ENCODE measurements at places on chromosomes 13 and 19. TPM values are rescaled to one million over a fixed set of nuclear protein-coding genes. Genes with fewer than 3 reads are reported as not detected.

The RAB11B gene
- 16.5 TPM for total RNA-seq

- DNase-seq = no peak
Observed at GRCh38 chr19:4378886-4379285, 21.5 kb downstream of the SH3GL1 start.

The CEACAM20 gene
- total RNA-seq = not detected

The PDX1 gene
- total RNA-seq = not detected

The ZNF628 gene
- total RNA-seq = 13.9 TPM

DNA sequence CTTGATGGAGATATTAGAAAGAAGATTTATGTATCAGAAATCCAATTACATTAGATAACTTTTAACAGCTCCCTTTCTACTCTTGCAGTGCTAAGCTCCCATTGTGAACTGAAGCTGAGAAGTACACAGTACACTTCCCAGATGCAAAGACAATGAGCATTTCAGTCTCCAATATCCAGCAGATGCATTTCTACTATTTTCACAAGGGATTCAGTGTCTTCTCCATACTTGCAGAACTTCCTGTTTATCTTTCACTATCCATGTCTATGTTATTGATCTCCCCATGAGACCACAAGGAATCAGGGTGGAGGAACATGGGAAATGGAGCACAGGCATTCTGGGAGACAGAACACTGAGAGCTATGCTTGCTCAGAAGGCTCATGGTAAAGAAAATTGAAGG lies 207.5 kb downstream of the ENOX1 start:
- DNase-seq = no peak

The IGFL1 gene
- total RNA-seq = not detected

The PTPRH gene
- total RNA-seq = 0.79 TPM

DNA sequence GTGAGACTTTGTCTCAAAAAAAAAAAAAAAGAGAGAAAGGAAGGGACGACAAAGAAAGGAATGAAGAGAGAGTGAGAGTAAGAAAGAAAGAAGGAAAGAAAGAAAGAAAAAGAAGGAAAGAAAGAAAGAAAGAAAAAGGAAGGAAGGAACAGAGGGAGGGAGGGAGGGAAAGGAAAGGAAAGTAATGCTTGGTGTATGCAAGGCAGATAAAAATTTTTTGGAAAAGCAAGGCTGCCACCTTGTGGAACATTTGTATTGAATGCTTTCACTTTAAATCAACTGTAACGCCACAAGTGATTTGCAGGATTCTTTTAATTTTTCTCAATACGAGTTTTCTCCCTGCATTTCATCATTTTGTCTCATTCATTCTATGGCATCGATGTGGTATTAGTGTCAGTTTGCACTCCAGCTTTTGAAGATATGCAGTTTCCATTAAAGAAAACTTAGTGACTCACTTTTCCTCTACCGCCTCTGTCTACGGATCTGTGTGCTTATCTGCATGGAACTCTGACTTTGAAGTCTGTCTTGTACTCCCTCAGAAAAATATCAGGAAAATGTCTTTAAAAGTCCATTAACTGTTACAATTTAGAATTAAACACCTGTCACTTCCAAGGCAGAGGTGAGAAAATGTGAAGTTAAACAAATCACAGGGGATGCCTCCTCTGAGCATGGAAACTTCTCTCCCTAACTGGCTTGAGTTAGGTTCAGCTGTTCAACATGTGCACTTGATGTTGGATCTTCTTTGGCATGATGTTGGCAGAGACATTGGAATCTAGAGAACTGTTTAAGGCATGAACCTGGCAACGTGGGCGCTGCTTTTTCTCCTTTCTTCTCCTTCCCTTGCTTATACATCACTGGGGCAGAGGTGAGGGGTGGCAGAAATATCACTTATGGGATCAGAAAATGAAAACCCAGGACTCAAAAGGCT lies 20.0 kb upstream of the ZDHHC20 start:
- peak; percentile 72 for DNase-seq

DNA sequence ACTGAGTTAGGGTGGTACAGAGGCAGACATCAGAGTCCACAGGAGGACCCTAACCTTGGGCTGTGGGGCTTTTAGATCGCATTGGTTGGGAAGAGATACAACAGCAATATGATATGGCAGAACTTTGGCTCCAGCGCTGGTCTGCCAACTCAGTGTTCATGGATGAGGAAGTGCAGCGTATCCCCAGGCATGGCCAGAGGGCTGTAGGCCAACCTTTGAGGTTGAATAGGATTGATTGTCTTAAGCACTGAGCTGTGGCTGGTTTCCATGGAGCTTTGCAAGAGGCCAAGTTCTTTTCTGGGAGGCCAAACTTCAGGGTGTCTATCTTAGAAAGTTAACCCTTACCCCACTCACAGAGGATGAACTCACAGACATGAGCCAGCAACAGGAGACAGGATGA lies 144.1 kb upstream of the TMTC4 start:
- DNase-seq = peak; percentile 3

DNA sequence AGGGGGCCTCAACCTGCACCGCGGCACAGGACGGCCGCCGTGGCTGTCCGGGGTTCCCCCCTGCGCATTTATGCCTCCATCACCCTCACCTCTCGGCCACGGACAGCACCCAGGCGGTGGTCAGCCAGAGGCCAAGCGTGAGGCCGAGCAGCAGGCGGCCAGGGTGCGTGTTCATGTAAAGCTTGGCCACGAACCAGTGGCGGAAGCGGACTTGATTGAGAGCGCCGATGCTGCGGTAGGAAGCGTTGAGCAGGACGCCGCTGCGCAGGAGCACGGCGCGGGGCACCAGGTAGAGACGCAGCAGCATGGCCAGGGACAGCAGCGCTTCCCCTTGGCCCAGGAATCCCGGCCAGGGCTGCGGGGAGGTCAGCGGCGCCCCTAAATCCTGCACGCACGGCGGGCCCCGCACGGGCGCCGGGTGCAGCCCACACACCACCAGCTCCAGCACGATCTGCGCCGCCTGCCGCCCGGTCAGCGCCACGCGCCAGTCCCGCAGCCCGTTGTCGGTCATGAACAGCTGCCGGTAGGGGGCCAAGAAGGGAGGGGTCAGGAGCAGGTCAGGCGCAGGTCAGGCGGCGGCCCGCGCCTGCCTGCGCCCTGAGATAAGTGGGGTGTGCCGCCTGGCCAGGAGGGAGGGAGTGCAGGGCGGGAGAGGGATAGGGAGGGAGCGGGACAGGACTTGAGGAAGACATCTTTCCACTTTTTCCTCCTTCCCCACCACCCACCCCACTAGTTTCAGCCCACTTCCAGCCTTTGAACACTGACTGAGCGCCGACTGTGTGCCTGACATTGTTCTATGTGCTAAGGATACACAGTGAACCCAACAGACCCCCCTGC lies 6.5 kb downstream of the KCNN4 start:
- no peak for DNase-seq

- DNase-seq = peak; percentile 59
Observed at GRCh38 chr19:2027361-2027760, 11.8 kb upstream of the BTBD2 start.

The DPF1 gene
- 8.3 TPM for total RNA-seq

The GJB2 gene
- total RNA-seq = not detected

GRCh38 chr13:104534847-104535246 lies 1468.6 kb upstream of the SLC10A2 start:
- DNase-seq = peak; percentile 6

The ALOX5AP gene
- 0.52 TPM for total RNA-seq

The IGSF23 gene
- 0.22 TPM for total RNA-seq

GRCh38 chr19:4058693-4059452 lies 7.8 kb downstream of the ZBTB7A start:
- no peak for DNase-seq

- DNase-seq = peak; percentile 51
Observed at GRCh38 chr19:39845584-39845932, 621 bp downstream of the FBL start.

GRCh38 chr13:41345165-41345913 lies 34.3 kb downstream of the NAA16 start:
- no peak for DNase-seq

The OR7A5 gene
- not detected for total RNA-seq

GRCh38 chr19:58350001-58350861 lies 3.1 kb downstream of the A1BG start:
- no peak for DNase-seq

GRCh38 chr13:108267347-108267746 lies 2.2 kb upstream of the TNFSF13B start:
- no peak for DNase-seq

The IRS2 gene
- total RNA-seq = 0.42 TPM

DNA sequence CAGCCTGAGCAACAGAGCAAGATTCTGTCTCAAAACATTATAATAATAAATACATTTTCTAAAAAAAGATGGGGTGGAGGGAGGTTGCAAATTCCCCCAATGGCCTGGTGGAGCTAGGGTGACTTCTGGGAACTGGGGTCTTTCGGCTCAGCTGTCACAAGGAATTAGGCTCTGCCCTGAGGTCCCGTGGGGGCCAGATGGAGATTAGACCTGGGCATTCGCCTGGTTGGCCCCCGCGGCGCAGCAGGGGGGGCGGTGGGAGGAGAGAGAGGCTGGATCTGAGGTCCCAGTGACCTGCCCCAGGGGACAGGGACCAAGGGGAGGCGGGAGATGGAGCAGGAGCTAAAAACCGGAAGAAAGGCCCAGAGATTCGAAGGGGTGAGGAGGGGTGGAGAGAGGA lies 14.8 kb downstream of the FUT6 start:
- DNase-seq = no peak

The ZNF283 gene
- total RNA-seq = 5.6 TPM

GRCh38 chr13:106522112-106522705 lies 13.3 kb downstream of the EFNB2 start:
- DNase-seq = no peak

The YJEFN3 gene
- 0.12 TPM for total RNA-seq

The GARIN5A gene
- 1.1 TPM for total RNA-seq

DNA sequence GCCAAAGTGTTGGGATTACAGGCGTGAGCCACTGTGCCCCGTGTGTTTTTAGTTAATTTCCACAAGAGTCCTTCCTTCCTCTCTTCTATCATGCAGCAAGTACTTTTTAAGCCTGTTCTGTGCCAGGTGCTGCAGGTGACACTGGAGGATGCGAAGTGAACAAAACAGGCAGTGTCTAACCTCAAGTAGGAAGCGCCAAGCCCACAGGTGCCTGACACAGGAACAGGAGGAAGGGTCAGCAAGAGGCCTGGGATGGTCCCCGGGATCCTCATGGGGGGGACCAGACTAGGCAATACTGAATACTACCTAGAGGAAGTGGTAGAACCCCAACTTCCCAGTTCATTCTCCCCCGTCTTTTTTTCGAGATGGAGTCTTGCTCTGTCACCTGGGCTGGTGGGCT lies 1.8 kb upstream of the CALR start:
- no peak for DNase-seq

The ZNF626 gene
- total RNA-seq = 2.4 TPM

DNA sequence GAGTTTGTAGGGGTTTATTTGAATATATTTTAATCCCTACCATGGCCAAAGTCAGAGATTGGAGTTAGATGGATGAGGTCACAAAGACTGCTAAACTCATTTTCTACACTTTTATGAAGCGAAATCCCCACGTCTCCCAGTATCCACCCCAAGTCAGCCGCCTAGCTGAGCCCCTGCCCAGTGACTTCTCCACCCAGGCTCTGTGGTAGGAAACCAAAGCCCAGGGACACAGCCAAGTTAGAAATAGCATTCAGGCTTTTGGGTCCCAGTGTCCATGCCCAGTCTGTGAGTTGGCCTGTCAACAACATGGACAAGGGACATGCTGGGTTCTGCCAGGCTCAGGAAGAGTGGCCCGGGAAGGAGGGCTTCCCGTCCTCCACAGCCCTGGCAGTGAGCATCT lies 474.0 kb downstream of the FOXO1 start:
- DNase-seq = no peak

Data from M059J (cell line).